ENCODE measurements at places on chromosomes 11 and 22. TPM values are rescaled to one million over a fixed set of nuclear protein-coding genes. Genes with fewer than 3 reads are reported as not detected.

Gene MRGPRE
- not detected for total RNA-seq

Gene GLYATL1B
- not detected for total RNA-seq

Gene CDC42BPG
- total RNA-seq, result 0.29 TPM

Gene ZNF215
- total RNA-seq, result 0.93 TPM

Gene DERL3
- total RNA-seq, result 1.9 TPM

Gene MYEOV
- total RNA-seq, result not detected

Gene SCGB2A2
- total RNA-seq, result not detected

Gene PRG3
- not detected for total RNA-seq

Gene VPREB3
- 0.69 TPM for total RNA-seq

Gene VWCE
- total RNA-seq, result 3.0 TPM

Gene MMP1
- total RNA-seq, result 0.52 TPM

Gene ART5
- total RNA-seq, result not detected

Gene TMPRSS13
- 0.54 TPM for total RNA-seq

Gene MFRP
- total RNA-seq, result not detected

Gene C11orf86
- total RNA-seq, result not detected

Gene KRTAP5-9
- total RNA-seq, result not detected

Gene FGF3
- not detected for total RNA-seq

Gene CRYBB3
- total RNA-seq, result 0.84 TPM

Gene KCNQ1
- 11.5 TPM for total RNA-seq

Measured in aorta (tissue), 5 donors.